ENCODE measurements at places on chromosomes 7 and 10.
A peak's percentile ranks its signal among the peaks of the same experiment; 100 is the strongest.

- DNase-seq, result no peak
These were observed 14.5 kb downstream of the ANKIB1 start for GRCh38 chr7:92260248-92260781.

DNA sequence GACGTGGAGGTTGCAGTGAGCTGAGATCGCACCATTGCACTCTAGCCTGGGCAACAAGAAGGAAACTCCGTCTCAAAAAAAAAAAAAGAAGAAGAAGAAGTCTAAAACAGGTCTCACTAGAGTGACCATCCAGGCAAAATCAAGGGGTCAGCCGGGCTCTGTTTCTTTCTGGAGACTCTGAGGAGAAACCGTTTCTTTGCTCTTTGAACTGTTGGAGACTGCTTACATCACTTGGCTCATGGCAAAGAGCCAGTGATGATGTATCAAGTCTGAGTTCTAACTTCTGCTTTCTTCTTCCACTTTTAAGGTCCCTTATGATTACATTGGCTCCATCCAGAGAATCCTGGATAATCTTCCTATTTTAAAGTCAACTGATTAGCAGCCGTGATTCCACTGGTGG, 306.8 kb downstream of the WDR11 start:
- DNase-seq, result no peak

- DNase-seq, result no peak
These were observed 178.9 kb downstream of the ARHGAP21 start for GRCh38 chr10:24544776-24545175.

- no peak for DNase-seq
These were observed 349.5 kb upstream of the ZNF32 start for GRCh38 chr10:43998021-43998809.

DNA sequence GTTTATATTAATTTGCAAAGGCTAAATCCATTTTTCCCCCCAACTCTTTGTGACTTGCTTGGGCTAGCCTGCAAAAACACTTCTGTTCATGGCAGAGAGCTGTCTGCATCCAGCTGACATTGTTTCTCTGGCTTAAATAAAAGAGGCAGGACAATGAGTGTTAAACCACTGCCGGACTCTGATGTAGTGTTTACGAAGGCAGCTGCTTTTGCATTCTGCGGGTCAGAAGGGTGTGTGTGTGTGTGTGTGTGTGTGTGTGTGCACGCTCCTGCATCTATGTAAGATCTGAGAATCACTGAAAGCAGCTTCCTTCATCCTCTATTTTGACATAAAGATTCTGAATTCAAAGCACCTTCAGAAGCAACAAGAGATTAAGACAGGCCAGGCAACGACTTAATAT, 28.3 kb downstream of the NRP1 start:
- DNase-seq, result no peak

DNA sequence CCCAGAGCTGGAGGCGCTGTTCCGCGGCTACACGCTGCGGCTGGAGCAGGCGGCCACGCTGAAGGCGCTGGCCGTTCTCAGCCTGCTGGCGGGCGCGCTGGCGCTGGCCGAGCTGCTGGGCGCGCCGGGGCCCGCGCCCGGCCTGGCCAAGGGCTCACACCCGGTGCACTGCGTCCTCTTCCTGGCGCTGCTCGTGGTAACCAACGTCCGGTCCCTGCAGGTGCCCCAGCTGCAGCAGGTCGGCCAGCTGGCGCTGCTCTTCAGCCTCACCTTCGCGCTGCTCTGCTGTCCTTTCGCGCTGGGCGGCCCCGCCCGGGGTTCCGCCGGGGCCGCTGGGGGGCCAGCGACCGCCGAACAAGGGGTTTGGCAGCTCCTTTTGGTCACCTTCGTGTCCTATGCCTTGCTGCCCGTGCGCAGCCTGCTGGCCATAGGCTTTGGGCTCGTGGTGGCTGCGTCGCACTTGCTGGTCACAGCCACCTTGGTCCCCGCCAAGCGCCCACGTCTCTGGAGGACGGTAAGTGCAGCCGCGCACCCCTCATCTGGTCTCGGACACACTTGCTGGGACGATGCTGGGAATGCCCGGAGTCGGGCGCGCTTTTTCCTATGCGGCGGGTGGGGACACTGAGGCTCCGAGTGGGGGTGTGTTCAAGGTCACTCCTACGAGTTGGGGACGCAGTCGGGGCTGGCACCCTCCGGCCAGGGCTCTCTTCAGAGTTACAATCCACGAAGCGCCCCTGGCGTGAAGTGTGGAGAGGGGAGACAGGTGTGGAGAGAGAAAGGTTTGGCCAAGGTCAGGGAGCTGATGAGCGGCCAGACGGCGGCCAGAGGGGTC, 717 bp downstream of the ADCY1 start:
- DNase-seq, result no peak

GRCh38 chr7:47552621-47553020, 29.3 kb downstream of the TNS3 start:
- DNase-seq, result no peak

- no peak for DNase-seq
These were observed 176.8 kb downstream of the TWIST1 start for GRCh38 chr7:18940593-18941134.

- no peak for DNase-seq
These were observed 2.3 kb upstream of the CNNM1 start for GRCh38 chr10:99326871-99327270.

GRCh38 chr10:60237977-60238758, 151.5 kb downstream of the ANK3 start:
- no peak for DNase-seq

DNA sequence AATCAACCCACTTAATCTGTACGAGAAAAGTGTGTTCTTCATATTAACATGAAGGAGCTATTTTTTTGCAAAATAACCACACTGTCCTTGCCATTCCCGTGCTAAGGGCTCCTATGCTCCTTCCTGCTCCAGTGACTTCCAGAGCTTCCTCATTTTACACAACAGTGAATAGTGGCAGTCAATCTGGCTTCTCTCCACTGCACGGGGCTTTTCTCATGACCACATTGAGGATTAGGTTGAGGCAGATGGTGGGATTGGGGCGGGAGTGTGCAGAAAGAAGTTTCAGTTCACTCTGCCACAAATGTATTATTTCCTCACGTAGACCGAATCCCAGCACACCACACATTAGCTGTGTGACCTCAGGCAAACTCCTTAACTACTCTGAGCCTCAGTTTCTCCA, 235.1 kb downstream of the ARHGAP12 start:
- DNase-seq, result peak; percentile 47

DNA sequence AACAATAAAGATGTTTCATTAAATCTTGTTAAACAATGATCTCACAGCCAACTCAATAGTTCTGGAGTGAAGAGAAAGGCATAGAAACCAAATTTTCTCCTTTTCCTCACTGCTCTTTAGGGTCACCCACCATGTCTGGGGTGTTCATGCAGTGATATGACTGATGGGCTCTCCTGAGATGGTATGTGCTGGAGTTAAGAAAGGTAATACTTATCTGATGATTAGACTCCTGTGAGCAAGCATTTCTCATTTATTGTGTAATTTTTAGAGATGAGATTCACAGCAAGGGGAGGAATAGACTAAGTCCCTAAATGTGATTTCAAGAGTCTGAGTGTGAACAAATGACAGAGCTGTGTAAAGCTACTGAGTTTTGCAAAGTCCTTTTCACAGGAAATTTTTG, 1361.3 kb upstream of the CELF2 start:
- no peak for DNase-seq

GRCh38 chr10:1380088-1380671, 324.0 kb downstream of the WDR37 start:
- DNase-seq, result no peak

GRCh38 chr7:50641442-50642405, 76.5 kb upstream of the DDC start:
- DNase-seq, result no peak

DNA sequence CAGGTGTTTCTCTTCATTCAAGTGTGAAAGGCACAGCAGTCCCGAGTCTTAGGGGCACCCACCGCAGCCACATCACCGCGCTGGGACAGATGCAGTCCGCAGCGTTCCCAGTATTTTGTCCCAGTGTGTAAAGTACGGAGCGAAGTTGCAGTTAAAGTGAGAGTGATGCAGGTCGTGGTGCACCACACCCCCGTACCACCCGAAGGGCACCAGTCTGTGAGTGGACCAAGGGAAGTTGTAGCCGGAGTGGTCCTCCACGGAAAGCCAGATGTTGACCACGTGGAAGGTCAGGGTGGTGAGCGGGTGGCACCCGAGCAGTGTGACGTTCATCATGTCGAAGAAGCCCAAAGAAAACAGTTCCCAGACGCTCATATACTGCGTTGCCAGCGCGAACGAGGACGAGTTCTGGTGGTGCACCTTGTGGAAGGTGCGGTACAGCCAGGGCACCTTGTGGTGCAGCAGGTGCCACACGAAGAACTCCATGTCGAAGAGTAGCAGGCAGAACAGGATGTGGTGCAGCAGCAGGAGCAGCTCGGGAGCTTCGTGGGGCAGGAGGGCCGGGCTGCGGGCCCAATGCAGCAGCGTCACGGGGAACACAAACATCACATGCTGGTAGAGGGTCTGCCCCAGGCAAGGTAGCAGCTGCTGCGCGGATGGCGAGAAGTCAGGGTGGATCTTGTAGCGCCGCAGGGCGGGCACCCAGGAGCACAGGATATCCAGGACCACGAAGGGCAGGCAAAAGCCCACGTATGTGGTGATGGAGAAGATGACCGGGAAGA, 526 bp downstream of the CH25H start:
- no peak for DNase-seq

- DNase-seq, result no peak
These were observed 98.5 kb downstream of the TACC2 start for GRCh38 chr10:122087436-122087835.

DNA sequence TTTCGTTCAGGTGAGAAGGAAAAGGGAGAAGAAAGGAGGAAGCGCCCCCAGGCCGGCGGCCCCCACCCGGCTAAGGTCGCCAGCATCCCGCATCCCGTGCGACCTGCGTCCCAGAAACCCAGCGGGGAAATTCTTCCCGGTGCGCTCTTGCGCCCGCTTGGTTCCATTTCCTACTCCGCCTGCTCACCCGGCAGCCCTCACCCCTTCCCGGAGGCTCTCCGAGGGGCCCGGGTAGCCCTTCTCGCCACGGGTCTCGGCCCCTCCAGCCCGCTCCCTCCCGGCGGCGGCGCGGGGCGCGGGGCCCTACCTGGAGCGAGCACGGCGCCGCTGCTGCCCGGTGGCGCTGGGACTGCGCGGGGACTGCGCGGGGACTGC, at the start of gene PRKCQ:
PRKCQ (minus strand) TSS at position 373 of the 375 bp plus-strand sequence. CDS start 65,141 bp downstream, outside the sequence.
- no peak for DNase-seq

GRCh38 chr10:35937546-35937945, 295.4 kb upstream of the FZD8 start:
- DNase-seq, result no peak

DNA sequence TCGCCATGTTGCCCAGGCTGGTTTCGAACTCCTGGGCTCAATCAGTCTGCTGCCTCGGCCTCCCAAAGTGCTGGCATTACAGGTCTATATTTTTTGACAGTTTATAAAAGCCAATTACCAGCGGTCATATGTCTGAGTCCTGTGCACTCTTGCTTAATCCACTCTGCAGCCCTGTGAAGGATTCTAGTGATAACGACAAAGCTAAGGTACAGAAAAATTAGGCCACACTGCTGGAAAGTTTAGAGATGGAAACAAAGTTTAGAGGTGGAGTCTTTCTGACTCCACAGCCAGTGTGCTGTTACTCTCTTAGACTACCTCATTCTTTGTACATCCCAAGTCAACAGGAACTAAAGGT, 707 bp downstream of the PTER start:
- DNase-seq, result no peak

- DNase-seq, result no peak
These were observed 276.7 kb downstream of the PARD3 start for GRCh38 chr10:34538281-34538829.

GRCh38 chr10:100209303-100209702, 20.1 kb downstream of the CHUK start:
- no peak for DNase-seq

DNA sequence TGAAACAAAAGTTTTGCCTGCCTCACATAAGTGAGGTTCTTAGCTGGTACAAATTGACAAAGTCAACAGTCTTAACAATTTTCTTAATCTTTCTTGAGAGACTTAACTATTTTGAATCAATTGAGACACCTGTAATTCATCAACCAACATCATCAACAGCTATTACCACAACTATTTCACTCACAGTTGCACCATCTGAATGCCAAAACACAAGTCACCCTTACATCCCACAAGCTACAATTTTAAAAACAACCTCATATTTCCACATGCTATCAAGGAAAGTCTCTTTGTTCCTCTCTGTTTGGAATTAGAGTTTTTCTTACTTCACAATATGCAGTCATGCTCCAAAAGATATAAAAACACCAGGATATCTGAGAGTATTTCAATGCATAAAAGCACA, 4.9 kb downstream of the SMURF1 start:
- no peak for DNase-seq

DNA sequence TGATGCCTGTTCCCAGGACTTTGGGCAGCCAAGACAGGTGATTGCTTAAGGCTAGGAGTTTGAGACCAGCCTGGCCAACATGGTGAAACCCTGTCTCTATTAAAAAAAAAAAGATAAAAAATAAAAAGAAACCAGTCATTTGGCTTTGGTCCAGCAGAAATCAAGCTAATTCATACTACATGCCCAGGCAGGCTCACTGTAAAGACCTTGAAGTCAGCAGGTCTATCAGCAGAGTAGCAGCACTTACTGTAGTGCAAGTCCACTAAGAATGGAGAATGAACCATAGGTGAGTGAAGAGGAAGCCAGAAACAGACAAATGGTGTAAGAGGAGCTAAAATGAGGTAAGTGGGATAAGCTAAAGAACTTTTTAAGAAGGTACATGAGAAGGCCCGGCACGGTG, 24.7 kb downstream of the PSPH start:
- no peak for DNase-seq

DNA sequence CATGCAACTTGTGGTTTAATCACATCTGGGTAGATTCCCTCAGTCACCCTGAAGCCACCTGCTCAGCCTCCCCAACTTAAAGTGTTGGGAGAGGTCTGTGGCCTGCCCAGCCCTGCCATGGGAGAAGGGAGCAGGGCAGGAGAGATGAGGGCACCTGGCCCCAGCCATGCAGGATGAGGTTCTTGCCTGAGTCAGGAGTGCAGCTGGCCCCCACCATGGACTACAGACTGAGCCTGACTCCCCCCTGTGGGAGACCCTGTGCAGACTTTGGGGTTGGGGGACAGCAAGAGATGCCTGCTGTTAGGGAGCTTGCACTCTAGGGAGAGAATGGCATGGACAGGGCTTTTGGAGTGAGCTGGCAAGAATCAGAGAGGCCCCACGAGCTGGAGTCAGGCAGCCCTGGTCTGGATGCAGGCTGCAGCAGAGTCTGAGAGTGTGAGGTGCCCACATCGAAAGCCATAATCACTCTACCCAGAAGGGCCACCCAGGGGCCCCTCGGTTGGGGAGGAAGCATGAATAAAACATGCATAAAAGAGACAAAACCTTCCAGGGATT, 34.7 kb upstream of the DPYSL4 start:
- DNase-seq, result no peak

- DNase-seq, result no peak
These were observed 1092.4 kb downstream of the LRMDA start for GRCh38 chr10:76523791-76524351.

GRCh38 chr7:45973725-45974532, 52.9 kb upstream of the IGFBP3 start:
- no peak for DNase-seq

Measured in DMS 273 treated with DMSO at 0.1 percent for 48 hours (cell line).